ENCODE measurements at places on chromosomes 12 and 14.

- no peak for DNase-seq
These were observed 269.5 kb downstream of the FBXL14 start for GRCh38 chr12:1324910-1325309.

DNA sequence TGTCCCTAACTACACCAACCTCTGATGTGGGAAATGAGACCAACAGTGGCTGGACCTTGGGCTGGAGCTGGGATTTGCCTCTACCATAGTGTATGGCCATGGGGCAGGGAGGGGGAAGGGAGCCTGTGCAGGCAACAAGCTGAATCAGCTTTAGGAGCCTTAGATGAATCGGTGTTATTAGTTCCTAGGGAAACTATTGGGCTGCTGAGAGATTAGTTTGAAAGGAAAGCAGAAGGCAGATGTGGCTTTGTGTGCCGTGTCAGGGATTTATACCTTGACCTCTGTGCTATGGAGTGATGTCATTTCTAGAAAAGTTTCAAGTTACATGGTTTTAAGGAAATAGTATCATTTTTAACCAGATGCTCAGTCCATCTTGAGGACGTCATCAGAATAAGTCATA lies 19.5 kb upstream of the GAS2L3 start:
- DNase-seq: no peak

DNA sequence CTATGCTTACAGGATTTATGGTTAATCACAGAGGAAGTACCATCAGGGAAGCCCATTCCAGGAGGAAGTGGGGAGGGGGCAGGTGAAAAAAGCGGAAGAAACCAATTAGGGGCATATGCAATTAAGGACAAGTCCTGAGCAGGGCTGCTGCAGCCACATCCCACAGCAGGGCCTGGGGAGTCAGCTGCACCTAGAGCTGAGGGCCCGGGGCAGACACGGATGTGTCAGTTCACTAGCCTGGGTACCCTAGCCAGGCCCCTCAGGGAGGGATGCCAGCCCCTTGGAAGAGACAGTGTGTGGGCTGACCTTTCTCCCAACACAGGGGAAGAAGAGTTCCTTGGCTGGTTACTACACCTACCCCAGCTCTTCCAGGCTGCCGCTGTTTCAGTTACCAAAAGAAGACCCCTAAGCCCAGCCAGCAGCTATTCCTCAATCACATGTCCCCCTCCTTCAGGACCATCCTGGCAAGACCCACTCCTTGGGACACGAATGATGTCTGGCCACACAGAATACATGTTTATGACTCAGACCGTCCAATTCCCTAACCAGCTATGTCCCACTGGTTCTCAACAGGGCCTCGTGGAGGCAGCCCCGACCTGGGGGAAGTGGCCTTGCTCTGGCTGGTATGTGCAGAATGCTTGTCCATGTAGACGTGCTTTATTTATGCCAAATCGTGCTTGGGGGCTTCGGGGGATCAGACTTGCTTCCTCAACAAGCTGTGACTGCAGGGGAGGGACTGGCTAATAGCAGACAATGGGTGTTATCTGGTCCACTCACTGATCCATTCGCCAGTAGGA lies 133.7 kb upstream of the RTL1 start:
- no peak for DNase-seq

DNA sequence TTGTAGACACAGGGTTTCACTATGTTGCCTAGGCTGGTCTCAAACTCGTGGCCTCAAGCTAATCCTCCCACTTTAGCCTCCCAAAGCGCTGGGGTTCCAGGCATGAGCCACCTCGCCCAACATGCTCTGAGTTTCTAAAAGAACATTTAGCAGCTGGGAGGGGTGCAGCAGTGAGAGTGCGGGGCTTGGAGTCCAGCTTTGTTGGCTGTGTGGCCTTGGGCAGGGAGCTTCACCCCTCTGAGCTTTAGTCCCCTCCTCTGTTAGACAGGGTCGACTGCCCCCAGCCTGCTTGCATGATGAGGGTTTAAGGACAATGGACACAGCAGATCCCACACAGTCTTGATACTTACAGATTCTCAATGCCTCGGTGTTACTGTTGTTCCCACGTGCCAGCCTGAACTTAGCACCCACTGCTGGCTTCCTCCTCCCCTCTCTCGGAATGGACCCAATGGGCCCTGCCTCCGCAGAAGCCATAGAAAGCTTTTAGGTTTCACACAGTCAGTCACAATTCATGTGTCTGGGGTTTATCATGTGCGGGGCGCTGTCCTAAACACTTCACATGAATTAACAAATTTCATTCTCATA lies 54.6 kb downstream of the PSMA6 start:
- no peak for DNase-seq

- no peak for DNase-seq
These were observed 1.3 kb upstream of the NUDT14 start for GRCh38 chr14:105182296-105183020.

DNA sequence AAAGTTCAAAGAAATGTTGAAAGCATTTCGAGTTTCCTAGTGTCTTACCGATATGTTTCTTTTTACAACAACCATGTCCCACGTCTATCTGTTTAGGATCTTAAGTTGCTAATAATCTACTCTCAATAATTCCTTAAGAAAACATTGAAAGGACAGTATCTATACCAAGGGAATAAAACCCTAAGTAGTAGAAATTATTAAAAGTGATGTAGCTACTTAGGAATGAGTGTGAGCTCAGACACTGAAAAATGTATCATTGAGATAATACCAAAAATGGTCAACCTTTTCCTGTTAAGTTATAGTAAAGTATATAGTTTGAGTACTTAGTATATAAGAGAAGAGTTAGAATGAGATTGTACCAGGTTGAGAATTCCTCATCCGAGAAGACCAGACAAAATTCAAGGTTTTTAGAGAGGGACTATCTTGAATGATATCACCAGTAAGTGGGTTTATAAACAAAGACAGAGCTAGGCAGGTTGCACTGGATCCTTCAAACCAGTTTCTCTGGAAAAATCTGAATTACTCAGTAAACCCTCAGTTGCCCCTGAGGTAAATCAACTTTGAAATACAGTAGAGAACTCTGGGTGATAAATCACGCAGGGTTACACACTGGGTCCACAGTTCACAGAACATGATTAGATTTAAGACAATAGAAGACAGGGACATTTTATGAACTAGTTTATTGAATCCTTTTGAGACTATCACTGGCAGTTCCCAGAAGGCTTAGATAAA lies 96.8 kb downstream of the ERGIC2 start:
- DNase-seq: no peak

DNA sequence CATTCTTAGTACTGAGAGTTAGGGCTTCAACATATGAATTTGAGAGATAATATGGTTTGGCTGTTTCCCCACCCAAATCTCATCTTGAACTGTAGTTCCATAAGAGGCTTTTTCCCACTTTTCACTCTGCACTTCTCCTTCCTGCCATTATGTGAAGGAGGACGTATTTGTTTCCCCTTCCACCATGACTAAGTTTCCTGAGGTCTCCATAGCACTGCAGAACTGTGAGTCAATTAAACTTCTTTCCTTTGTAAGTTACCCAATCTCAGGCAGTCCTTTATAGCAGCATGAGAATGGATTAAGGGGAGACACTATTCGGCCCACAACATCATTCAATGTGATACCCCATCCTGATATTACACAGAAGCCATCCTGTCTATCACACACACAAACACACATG lies 36.8 kb upstream of the ALG10B start:
- DNase-seq: no peak

DNA sequence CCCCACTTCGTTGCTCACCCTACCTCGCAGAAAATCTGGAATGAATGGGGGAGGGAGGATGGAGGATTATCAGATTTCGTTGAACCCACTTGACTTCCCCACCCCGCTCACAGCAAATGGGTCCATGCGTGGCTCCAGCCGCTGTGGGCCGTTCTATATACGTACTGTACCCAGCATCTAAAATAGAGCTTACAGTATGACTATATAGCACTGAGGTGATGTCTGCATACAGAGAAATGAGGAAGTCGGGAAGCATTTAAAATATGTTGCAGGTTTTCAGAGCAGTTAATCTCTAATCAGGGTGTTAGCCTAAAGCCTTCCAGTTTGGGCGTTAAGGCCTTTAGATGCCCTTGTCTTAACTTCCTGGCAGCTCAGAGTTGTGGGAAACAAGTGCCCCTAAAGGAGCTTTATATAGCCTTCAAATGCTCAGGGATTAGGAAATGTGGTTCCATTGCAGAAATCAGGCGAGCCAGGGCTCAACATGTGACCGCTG lies 1.4 kb downstream of the BICDL1 start:
- DNase-seq: no peak

GRCh38 chr12:101829639-101830366 lies 956 bp downstream of the GNPTAB start:
- DNase-seq: no peak

DNA sequence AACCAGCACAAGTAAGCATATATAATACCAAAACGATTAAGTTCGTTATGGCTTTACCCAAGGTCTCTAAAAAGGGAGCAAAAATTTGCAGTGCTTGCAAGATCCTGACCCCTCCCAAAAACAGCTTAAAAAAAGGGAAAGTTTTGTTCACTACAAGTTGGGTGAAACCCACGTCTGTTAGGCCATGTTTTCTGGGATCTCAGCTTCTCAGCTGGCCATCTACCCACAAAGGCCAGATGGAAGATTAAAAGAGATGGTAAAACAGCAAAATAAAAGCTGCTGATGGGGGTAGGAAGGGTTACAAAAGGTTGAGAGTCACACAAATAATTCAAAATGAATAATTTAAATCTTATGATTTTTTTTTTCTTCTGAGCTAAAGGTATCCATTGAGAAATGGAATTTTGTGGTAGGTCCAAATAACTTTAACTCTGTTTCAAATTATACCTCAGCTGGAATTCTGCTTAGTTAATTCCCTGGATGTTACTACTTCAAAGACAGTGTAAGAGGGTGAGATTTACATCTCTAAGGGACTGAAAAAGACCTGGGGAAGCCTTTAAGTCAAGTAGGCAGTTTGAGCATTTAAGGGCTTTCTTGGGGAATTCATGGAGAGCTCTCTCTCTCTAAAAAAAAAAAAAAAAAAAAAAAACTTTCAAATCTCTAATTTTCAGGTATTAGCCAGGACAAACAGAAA lies 185.6 kb upstream of the NAV3 start:
- no peak for DNase-seq

DNA sequence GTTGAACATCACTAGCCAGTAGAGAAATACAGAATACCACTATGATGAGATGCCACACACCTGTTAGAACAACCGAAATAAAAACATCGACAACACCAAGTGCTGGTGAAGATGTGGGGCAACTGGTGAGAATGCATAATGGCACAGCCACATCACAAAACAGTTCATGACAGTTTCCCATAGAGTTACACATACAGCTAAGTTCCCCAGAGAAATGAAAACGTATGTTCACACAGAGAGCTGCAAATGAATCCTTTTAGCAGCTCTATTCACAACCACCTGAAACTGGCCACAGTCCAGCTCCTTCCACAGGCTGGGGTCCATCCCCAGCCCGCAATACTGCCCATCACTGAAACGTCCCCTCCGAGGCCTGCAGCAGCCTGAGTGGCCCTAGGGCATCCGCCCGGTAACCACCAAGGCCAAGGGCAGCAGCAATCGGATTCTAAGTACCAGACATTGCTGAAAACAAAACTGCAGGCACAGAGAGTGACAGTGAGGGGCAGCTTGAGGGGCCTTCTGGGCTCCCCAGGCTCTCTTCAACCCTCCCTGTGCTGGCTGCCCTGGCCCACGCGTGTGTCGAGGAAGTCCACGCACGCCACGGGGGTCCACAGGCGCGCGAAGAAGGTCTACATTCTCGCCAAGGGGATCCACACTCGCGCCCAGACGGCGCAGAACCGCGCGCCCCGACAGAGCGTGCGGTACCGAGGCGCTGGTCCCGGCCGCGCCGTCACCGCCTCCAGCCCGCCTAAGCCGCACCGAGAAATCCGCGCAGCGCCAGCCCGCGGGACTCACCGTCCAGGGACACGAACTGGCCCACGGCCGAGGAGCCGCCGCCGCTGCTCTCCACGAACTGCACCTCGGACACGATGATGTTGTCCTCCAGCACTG lies 903 bp downstream of the BRF1 start:
- no peak for DNase-seq

DNA sequence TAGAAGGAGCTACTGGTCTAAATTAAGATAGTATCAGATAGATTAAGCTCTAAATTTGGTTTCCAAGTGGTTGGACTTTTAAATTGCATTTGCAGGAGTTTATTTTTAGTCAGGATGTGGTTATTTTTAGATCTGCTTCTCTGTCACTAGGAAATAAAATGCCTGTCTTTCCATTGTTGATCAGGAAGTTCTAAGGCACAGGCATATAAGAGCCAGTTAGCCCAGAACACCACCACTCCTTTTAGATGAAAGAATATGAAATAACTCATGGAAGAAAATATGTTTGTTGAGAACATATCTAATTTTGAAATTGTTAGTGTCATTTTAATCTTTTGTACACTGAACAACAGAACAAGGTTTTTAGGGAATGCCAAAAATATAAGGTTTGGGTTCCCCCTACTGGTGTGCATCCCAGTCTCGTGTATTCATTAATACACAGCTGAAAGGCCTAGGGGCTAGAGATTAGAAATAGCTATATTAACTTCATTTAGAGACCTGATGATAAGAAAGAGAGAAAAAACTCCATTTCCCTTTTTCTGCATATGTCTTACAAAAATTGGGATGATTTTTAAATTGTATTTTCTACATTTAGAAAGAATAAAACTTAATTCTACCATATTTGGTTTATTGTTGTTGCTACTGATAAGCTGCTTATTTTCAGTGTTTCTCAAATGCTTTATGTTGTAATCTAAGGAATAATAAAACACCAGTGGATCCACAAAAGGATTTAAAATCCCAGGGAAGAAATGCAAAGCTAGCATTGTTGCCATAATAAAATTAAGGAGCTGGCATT lies 67.2 kb downstream of the RIC8B start:
- no peak for DNase-seq

- DNase-seq: no peak
These were observed 55.3 kb downstream of the ISCA2 start for GRCh38 chr14:74548881-74549280.

- DNase-seq: no peak
These were observed 12.3 kb upstream of the CHPT1 start for GRCh38 chr12:101685092-101685491.

- no peak for DNase-seq
These were observed 76.9 kb upstream of the TMEM263 start for GRCh38 chr12:106878804-106879203.

DNA sequence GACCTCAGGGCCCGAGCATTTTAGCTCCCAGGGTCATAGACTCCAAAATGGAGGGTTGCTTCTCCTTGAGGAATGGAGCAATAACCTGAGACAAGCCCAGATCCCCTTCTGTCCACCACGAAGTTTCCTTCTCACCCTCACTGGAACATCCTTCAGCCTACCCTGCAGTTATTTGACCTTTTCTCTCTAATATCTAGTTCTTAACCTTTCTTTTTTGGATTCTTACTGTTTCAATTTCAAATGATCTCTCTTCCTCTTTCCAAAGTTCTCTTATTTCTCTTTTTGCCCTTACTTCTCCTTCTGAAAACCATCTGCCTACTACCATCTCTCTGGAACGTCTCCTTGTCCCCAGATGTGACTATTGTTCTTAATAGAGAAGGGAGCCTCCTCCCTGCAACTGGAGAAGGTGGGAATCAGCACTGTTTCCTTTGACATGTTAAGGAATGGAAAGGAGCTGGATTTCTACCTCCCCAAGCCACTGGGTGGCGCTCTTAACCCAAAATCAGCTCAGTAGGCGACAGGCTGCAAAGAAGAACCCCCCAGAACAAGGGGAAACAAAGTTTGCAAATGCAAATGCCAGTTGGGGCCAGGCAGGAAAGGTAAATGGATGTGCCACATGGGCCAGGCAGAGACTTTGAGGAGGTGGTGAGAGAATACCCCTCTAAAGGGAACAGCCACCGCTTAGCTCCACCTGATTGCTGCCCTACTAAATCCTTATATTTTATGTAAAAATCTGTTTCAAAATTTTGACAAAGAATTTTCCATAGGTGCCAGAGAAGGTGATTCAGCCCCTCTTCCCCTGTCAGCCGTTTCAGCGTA lies 22.4 kb upstream of the PDE1B start:
- DNase-seq: peak; percentile 15

- no peak for DNase-seq
These were observed 141.4 kb downstream of the MYRFL start for GRCh38 chr12:69966409-69966808.
